ENCODE measurements at places on chromosomes 5 and 9. TPM values are rescaled to one million over a fixed set of nuclear protein-coding genes. Genes with fewer than 3 reads are reported as not detected.
A peak's percentile ranks its signal among the peaks of the same experiment; 100 is the strongest.

DNA sequence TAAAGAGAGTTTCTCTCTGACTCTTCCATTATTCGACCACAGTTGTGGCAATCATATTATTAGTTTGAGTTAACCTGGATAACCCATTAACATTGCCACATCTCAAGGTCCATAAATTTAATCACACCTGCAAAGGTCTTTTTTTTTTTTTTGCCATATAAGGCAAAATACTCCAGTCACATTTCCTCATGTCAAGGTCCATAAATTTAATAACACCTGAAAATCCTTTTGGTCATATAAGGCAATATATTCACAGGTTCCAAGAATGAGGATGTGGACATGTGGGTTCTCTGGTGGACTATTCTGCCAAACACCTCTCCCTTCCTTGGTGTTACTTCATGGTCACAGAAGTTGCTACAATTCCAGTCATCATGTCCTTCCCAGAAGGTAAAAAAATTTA, 213.5 kb upstream of the COX7C start:
- DNase-seq, result no peak
- no peaks in the 10 kb centered on the region for H3K4me1 ChIP-seq
- no peaks in the 10 kb centered on the region for H3K36me3 ChIP-seq
- no peak overlapping the region for H3K27ac ChIP-seq

Gene ENTPD8
- total RNA-seq, result 3.5 TPM

- no peak for DNase-seq
- H3K4me3 ChIP-seq, result no peak overlapping the region
- H3K27me3 ChIP-seq, result no peaks in the 10 kb centered on the region
- no peak overlapping the region for H3K27ac ChIP-seq
Observed at GRCh38 chr5:81242906-81243436, 9.8 kb downstream of the CKMT2 start.

- no peak overlapping the region for H3K27ac ChIP-seq
- H3K4me3 ChIP-seq, result no peak overlapping the region
- H3K27me3 ChIP-seq, result no peaks in the 10 kb centered on the region
- H3K36me3 ChIP-seq, result peaks cover 7% of the 10 kb centered on the region
- no peak for DNase-seq
Observed at GRCh38 chr5:172435362-172436077, 18.8 kb downstream of the SH3PXD2B start.

- peaks cover 72% of the 10 kb centered on the region for H3K4me1 ChIP-seq
- peaks cover 41% of the 10 kb centered on the region for H3K36me3 ChIP-seq
- no peaks in the 10 kb centered on the region for H3K27me3 ChIP-seq
Observed at GRCh38 chr9:20356403-20357036, 265.8 kb downstream of the MLLT3 start.

Gene FAM78A
- 0.79 TPM for total RNA-seq

Gene NME5
- total RNA-seq, result 4.3 TPM

DNA sequence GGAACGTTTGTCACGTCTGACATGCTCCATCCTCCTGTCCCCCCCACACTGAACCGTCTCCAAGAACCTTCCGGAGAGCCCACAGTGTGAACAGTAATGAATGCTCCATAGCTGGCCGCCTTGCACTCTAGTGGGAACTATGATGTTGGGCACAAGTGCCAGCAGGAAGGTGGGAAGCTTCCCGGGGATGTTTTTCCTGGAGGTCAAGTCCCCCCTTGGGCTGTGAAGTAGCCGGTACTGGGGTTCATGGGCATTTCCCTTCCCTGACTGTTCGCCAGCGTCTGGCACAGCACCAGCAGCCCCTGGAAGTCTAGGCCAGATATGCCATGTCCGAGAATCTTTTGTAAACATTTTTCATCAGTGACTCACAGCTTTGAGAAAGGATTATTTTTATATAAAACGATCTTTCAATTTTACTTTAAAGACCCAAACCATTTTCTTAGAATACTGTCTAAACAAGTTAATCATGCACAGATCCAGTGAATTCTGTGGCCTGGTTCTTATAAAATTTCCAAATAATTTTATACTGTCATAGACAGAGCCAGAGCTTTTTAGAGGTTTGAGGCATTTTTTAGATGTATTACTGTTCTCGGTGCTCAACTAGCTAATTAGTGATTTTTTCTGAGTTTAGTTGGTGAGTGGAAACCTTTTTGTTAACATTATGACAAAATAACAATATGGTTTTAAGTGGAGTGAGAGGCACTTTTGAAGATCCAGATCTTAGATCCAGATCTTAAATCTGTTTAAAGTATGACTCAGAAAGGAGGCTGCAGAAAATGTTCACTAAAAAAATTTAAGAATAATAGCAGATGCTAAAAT, 11.6 kb downstream of the ABL1 start:
- H3K27me3 ChIP-seq, result no peaks in the 10 kb centered on the region
- H3K36me3 ChIP-seq, result peaks cover 15% of the 10 kb centered on the region
- H3K4me1 ChIP-seq, result peaks cover 61% of the 10 kb centered on the region
- H3K27ac ChIP-seq, result peak overlapping the region; percentile 79
- no peak for DNase-seq
- no peak overlapping the region for H3K4me3 ChIP-seq

Gene DNAH5
- total RNA-seq, result 1.2 TPM

- H3K4me3 ChIP-seq, result no peak overlapping the region
- H3K27me3 ChIP-seq, result no peaks in the 10 kb centered on the region
- H3K27ac ChIP-seq, result no peak overlapping the region
- no peak for DNase-seq
Observed at GRCh38 chr5:111143910-111144309, 51.8 kb downstream of the WDR36 start.

- DNase-seq, result no peak
- peak overlapping the region; percentile 34 for H3K27ac ChIP-seq
Observed at GRCh38 chr5:142235870-142236672, 88.8 kb downstream of the SPRY4 start.

DNA sequence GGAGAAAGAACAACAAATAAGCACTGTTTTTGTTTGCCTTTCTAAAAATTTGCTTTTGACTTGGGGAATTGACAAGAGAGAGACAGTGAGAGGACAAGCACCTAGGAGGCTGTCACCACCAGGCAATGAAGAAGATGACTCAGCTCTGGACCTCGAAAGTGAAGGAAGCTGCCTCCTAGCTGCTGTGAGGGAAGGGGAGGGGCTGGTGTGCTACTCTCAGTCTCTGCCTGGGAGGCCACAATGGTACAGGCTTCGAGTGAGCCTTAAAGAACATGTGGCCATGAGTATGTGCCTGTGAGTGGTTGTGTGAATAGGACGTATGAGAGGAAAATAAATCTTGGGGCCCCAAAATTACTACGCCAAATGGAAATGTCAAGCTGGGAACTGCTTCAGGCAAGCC, 7.1 kb upstream of the PLK2 start:
- no peak overlapping the region for H3K4me3 ChIP-seq
- H3K27me3 ChIP-seq, result no peaks in the 10 kb centered on the region
- no peak for DNase-seq

GRCh38 chr5:157233515-157233914, 32.4 kb upstream of the CYFIP2 start:
- no peak overlapping the region for H3K27ac ChIP-seq
- no peaks in the 10 kb centered on the region for H3K4me1 ChIP-seq
- H3K4me3 ChIP-seq, result no peak overlapping the region
- DNase-seq, result no peak
- H3K36me3 ChIP-seq, result no peaks in the 10 kb centered on the region
- H3K27me3 ChIP-seq, result no peaks in the 10 kb centered on the region

GRCh38 chr5:1140171-1140817, 28.4 kb upstream of the SLC12A7 start:
- DNase-seq, result no peak
- H3K36me3 ChIP-seq, result no peaks in the 10 kb centered on the region
- peaks cover 18% of the 10 kb centered on the region for H3K4me1 ChIP-seq
- no peak overlapping the region for H3K27ac ChIP-seq
- H3K4me3 ChIP-seq, result no peak overlapping the region
- peaks cover 3% of the 10 kb centered on the region for H3K27me3 ChIP-seq

- no peaks in the 10 kb centered on the region for H3K27me3 ChIP-seq
- no peak overlapping the region for H3K4me3 ChIP-seq
- H3K36me3 ChIP-seq, result no peaks in the 10 kb centered on the region
- peaks cover 22% of the 10 kb centered on the region for H3K4me1 ChIP-seq
- no peak for DNase-seq
Observed at GRCh38 chr5:93704996-93705395, 36.4 kb downstream of the POU5F2 start.

DNA sequence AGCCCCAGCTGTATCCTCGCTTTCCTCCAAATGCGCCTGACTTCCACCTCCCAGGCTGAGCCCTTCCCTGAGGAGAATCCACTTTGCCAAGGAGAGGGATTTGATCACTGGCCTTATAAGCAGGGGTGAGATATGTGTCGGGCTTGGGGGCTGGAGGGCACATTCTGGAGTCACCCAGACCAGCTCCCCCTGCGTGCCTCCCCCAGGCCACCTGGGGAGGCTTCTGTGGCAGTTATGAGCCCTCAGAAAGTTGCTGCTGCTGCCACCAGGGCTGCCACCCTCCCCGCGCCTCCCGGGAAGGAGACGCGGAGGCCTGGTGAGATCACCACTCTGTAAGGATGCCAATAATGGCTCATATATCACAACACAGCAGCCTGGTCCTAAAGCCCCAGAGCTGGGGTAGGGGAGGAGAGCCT, 211.5 kb downstream of the PAPPA start:
- no peaks in the 10 kb centered on the region for H3K27me3 ChIP-seq
- peaks cover 25% of the 10 kb centered on the region for H3K4me1 ChIP-seq
- H3K36me3 ChIP-seq, result peaks cover 7% of the 10 kb centered on the region
- no peak for DNase-seq
- H3K4me3 ChIP-seq, result no peak overlapping the region

DNA sequence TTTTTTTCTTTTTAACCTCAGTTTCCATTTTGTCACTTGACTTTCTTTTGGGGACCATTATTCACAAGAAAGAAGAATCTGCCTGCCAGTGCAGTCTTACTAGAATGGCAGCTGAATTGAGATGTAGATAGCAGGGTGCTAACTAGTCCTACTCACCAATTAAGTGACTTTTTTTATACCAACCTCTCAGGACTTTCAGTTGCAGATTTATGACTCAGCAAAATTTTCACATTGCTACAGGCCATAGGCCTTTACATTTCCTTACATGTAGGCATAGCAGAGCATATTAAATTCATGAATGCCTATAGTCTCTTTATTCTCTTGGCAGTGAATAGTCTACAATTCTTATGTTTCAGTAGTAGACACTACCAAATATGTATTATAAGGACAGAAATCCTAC, 54.0 kb upstream of the FKTN start:
- no peaks in the 10 kb centered on the region for H3K27me3 ChIP-seq
- H3K4me1 ChIP-seq, result no peaks in the 10 kb centered on the region
- no peak for DNase-seq
- H3K4me3 ChIP-seq, result no peak overlapping the region

DNA sequence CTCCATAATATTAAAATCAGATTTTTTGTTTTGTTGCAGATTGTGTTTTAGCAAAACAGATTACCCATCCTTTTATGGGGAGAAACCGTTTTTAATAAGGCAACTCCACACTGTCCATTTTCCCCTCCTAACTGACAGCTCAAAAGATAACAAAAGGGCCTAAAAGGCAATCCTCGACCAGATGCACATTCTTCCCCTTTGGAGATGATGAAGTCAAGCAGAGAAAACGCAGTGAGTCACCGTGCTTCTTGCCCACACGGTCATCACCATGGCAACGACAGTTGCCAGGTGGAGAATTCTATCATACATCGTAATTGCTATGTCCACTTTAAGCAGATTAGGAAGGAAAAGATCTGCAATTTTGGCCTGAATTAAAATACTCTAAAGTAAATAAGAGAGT, 96.4 kb downstream of the DIRAS2 start:
- H3K4me3 ChIP-seq, result no peak overlapping the region
- peak overlapping the region; percentile 44 for H3K27ac ChIP-seq
- H3K36me3 ChIP-seq, result no peaks in the 10 kb centered on the region
- no peak for DNase-seq
- H3K4me1 ChIP-seq, result peaks cover 6% of the 10 kb centered on the region

Data from type B pancreatic cell (in vitro differentiated cells).